ENCODE measurements at places on chromosomes 4 and X.

- peak; percentile 10 for DNase-seq
These were observed 64.0 kb upstream of the VCX2 start for GRCh38 chrX:8235026-8235425.

- peak; percentile 47 for DNase-seq
These were observed 107.6 kb downstream of the DCTD start for GRCh38 chr4:182809417-182810102.

- no peak for DNase-seq
These were observed 21.4 kb downstream of the OCRL start for GRCh38 chrX:129561453-129561852.

- DNase-seq, result no peak
These were observed 58.4 kb upstream of the TADA2B start for GRCh38 chr4:6984612-6985425.

- DNase-seq, result peak; percentile 7
These were observed 342.5 kb upstream of the FSTL5 start for GRCh38 chr4:162506253-162506652.

DNA sequence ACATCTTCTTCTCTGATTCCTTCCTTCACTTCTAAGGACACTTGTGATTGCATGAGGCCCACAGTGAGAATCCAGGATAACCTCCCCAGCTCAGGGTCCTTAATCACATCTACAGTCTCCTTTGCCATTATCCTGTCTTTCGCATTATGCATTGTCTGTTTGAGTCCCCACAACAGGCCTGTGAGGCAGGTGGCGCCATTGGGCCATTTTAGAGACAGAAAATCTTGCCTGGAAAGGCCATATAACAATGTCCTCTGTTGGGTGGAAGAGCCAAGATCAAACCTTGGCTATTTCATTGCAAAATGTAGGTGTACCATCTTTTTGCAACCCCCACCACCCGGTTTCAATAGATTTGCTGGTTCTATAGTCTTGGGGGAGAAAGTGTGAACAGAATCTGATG is 11.8 kb upstream of the DCUN1D4 start:
- DNase-seq, result peak; percentile 82

GRCh38 chr4:115396034-115396433 is 282.6 kb upstream of the NDST4 start:
- no peak for DNase-seq

GRCh38 chrX:8868906-8869305 is 67.7 kb upstream of the FAM9A start:
- DNase-seq, result peak; percentile 57

DNA sequence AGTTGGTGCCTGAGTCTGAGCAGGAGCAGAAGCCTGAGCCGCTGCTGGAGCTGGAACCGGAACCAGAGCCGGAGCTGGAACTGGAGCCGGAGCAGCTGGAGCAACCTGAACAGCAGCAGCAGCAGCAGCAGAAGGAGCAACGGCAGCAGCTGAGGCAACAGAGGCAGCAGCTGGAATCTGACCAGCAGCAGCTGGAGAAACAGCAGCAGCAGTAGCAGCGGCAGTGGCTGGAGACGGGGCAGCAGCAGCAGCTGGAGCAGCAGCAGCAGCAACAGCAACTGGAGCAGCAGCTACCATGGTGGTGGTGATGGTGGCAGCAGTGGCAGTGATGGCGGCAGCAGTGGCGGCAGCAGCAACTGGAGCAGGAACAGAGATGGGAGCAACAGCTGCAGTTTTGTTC is 61.5 kb downstream of the AMOT start:
- no peak for DNase-seq

- no peak for DNase-seq
These were observed 99.5 kb downstream of the ADGRA3 start for GRCh38 chr4:22416403-22416802.

DNA sequence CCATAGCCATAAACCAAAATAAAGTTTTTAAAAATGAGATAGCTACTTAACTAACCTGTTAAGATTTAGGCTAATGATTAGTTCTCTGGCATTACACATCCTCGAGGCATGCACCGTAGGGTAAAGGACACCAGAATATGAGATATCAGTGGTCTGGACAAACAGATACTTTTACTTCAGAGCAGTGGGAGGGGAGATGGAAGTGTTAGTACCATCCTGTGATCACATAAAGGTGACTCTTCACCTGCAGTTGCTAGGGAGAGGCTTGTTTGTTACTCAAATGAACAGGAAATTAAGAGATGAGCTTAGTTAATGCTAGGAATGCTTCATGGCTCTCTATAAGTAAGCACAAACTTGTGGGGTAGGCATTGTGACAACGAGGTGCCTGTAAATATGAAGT is 624.4 kb upstream of the MAGEB2 start:
- no peak for DNase-seq

GRCh38 chrX:81348388-81348787 is 146.5 kb downstream of the SH3BGRL start:
- no peak for DNase-seq

DNA sequence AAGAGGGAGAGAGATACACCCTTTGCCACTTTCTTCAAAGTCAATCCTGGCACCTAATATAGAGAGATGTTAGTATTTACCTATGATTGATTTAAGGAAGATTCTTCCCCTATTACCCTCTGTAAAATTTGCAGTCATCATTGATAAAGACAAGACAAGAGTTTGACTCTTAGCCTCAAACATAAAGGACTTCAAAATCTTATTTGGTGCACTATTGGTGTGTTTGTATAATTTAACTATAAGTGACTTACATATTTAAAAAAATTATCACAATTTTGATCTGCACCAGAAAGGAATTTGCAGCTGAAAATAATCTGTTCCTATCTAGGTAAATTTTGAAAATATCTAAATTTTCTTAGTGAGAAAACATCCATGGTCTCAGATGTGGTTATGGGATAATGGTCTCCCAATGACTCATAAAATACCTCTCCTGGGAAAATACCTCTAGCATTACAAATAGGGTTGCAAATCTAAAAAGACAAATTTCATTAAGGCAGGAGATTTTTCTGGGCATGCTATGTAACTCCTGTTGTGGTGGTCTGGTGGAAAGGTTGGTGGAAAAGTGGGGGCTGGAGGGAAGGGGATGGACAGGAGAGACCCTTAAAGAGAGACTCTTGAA is 173.6 kb upstream of the MED14 start:
- DNase-seq, result peak; percentile 81

DNA sequence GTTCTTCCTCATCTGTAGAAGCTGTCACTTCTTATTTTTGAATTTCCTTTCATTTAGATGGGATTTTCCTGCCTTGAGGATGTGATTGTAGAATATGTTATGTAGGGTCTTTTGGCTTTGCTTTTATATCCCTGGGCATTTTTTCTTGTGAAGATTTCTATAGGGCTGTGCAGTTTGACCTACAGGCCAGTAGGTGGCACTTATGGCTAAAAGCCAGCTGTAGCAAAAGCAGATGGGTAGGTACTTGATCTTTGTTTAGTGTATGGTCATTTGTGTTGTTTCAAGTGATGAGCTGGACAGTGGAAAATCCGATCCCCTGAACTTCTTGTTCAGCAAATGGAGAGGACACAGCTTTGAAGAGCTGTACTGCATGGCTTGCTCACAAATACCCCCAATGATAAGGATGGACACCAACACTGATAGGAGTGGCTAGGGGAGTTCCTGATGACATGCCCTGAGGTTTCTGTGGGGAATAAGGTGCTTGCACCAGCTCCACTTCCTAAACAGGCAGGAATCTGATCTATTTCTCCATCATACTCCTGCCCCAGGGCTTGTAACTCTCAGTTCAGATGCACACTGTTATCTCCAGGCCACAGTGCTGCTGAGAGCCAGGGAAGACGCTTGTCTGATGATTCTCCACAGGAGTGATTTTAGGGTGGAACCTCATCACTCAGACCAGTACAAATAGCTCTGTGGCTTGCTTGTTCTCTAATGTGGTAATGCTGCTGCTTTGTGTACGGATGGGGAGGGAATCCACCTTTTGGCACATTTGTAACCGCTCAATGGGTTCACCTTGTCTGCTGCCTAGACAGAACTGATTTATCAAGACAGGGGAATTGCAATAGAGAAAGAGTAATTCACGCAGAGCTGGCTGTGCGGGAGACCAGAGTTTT is 417.1 kb upstream of the MAGEB16 start:
- peak; percentile 28 for DNase-seq

- no peak for DNase-seq
These were observed 332.9 kb upstream of the CPEB2 start for GRCh38 chr4:14669371-14669770.

- DNase-seq, result no peak
These were observed at the start of gene TLR7 for GRCh38 chrX:12866451-12867377. TSS of gene TLR7 (plus strand) at chrX:12867072. CDS start at chrX:12867579, 507 bp downstream.

DNA sequence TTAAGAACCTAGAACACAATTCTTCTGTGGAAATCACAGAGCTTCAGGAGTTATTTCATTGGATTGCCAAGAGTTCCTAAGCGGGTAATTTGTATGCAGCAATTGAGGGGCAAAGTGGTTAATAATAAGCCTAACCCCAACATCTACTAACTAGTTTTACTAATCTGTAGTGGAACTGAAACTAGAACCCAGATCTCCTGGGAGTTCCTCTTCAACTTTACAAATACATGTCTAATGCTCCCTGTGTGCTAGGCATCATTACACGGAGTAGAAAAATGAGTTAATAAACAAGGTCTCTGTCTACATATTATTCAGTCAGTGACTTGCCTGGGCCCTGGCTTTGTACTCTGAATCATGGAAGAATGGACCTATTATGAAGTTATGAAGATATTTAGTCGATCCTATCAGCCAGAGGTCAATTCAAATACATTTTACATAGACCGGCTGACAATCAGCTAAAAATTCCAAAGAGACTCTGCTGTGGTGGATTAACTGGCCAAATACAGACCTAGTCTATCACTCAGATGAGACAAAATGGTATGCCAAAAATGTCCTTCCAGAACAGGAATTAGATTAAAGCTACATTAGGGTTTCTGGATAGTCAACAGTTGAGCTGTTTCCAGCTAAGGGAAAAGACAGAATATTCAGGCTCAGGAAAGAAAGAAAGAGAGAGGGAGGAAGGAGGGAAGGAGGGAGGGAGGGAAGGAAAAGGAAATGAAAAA is 326.0 kb downstream of the FBXW7 start:
- DNase-seq, result no peak

DNA sequence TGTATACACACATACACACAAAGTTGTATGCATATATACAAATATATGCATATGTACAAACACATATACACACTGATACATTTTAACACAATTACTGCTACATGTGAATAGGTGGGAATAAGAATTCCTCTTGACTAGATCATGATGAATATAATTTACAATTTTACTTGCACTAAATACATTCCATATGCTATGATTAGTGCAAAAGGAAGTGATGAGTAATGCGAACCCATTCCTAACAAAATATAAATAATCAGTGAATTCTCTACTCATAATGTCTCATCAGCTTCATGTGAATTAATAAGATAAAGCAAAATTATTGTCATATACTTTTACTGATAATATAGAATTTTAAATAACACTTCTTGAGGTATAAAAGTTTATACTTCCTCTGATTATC is 1077.3 kb upstream of the PCDH10 start:
- peak; percentile 39 for DNase-seq

GRCh38 chrX:30781711-30782444 is 107.2 kb downstream of the TAB3 start:
- DNase-seq, result peak; percentile 8

GRCh38 chrX:30181353-30181752 is 34.0 kb upstream of the MAGEB2 start:
- no peak for DNase-seq

DNA sequence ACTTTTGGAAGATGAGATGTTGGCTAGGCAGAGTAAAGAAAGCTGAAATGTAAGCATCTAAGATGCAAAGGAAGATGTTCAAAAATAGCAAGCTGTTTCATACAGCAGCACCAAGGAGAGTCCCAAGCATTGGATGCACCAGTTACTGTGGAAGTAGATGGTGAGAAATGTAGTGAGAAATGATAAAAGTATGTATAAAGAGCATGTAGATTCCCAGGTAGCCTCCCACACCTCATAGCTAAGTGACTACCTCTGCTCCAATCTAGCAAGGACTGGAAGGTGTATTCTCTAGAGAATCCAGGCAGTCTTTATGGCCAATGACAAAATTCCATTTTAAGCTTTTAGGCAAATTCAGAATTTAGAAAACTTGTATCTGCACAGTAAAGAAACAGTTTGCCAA is 50.9 kb upstream of the C4orf54 start:
- no peak for DNase-seq

GRCh38 chr4:104022226-104022625 is 302.4 kb upstream of the TACR3 start:
- DNase-seq, result no peak

GRCh38 chr4:18973296-18973695 is 951.7 kb upstream of the LCORL start:
- no peak for DNase-seq

- DNase-seq, result peak; percentile 55
These were observed 126.4 kb downstream of the KDR start for GRCh38 chr4:54999003-54999402.

- DNase-seq, result peak; percentile 54
These were observed 6.4 kb downstream of the TCEAL8 start for GRCh38 chrX:103248553-103248952.

GRCh38 chr4:165384186-165384585 is 5.4 kb downstream of the CPE start:
- no peak for DNase-seq

DNA sequence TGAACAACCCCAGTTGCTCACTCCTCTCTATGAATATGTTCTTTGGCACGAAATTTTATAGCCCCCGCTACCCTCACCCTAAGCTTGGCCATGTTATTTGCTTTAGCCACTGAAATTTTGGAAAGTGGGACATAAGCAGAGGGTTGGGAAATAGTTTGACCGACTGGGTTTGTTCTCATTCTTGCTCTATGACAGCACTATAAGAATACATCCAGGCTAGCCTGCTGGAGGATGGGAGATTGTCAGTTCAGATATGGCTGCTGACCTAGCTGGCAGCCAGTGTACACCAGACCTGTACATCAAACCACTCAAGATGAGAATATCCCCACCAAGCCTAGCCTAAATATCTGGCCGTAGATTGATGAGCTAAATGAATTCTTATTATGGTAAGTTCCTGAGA is 298.1 kb downstream of the PDGFC start:
- DNase-seq, result peak; percentile 45

DNA sequence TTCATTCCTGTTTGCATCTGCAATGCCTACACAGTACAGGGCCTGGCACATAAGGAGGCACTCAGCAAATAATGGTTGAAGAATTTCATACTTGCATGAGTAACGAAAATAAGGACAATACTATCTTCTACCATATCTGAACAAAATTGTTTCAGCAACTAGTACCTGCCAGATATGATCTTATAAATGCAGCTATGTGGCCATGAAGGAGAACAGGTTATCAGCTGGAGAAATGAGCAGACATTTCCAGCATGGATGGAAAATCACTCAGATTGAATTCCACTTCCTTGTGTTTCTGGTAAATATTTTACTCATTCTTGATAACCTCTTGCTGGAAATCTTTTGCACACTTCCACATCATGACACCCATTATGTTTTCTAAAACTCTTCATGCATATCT is 204.0 kb downstream of the ADAMTS3 start:
- DNase-seq, result no peak

- DNase-seq, result no peak
These were observed 7.4 kb downstream of the ANTXR2 start for GRCh38 chr4:80065601-80066000.

GRCh38 chr4:41364876-41365275 is 108.1 kb downstream of the UCHL1 start:
- DNase-seq, result no peak

Measured in PC-3 (cell line).